Left forelimb (tissue), 1 donor: ENCODE measurements at places on chromosomes 11 and 22.

DNA sequence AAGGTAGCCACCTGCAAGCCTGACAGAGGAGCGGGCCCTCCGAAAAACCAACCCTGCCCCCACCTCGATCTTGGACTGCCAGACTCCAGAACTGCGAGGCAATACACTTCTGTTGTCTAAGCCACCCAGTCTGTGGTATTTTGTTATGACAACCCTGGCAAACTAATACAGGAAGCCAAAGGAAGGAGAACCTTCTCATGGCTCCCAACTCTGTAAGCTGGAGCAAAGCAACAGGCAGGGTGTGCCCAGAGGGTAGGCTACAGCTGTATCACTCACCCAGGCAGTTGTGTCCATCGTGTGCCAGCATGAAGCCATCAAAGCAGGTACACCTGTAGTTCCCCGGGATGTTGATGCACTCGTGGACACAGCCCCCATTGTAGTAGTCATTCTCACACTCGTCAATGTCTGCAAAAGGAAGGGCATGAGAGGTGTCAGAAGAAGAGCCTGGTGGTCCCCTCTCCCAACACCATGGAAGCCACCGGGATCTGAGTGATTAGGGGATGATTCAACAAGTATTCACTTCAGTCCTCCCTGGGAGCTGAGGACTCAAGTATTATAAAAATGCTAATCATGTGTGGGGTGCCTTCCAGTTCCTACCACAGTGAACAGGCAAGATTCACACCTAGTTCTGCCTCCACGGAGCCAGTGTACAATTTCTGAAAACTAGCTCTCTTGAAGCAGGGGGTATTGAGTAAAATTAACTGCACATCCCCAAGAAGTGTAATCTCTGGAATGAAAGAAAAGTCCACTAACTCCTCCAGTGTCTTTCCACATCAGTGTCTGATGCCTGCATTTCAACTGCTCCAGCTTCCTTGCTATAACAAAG lies 23.3 kb downstream of the SCUBE1 start:
- no peak for DNase-seq

DNA sequence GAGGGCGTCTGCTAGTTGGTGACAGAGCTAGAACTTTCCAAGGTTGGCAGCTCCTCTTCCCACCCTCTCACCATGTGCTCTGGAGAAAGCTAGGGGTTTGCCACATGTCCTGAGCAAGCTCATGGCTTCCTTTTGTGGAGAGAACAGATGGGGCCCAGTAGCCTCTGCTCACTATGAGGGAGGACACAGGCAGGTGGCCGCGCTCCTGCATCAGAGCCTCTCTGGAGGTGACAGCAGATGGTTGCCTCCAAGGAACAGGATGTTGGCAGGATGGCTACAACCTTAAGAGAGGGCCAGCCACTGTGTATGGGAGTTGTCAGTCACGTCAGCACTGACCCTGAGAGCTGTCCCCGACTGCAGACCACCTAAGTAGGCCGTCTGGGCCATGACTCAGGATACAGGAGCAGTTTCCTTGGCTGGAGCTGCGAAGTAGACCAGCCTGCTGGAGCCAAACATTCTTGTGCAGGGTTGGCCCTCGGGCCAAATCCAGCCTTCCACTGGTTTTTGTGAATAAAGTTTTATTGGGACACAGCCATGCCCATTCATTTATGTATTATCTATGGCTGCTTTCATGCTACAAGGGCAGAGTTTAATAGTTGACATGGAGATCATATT lies 28.0 kb downstream of the SGSM1 start:
- DNase-seq = no peak

DNA sequence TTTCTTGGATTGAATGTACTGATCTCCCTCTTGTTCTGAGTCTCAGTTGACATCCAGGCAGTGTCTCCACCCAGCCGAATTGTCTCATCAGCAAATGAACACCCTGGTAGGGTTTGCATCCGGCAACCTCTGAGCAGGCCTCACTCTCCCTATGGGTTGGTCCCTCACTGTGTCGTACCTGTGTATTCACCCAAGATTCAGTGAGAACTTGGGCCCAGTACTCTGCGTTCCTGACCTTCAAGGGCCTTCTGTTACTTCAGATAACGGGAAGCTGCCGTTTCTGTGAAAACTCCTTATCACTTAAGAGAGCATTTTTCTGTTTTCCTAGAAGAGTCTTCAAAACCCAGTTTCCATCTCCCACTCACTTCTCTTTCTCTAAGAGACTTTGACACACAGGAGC lies 915.6 kb downstream of the TBC1D22A start:
- no peak for DNase-seq

GRCh38 chr11:11141065-11141464 lies 212.0 kb downstream of the CSNK2A3 start:
- no peak for DNase-seq

DNA sequence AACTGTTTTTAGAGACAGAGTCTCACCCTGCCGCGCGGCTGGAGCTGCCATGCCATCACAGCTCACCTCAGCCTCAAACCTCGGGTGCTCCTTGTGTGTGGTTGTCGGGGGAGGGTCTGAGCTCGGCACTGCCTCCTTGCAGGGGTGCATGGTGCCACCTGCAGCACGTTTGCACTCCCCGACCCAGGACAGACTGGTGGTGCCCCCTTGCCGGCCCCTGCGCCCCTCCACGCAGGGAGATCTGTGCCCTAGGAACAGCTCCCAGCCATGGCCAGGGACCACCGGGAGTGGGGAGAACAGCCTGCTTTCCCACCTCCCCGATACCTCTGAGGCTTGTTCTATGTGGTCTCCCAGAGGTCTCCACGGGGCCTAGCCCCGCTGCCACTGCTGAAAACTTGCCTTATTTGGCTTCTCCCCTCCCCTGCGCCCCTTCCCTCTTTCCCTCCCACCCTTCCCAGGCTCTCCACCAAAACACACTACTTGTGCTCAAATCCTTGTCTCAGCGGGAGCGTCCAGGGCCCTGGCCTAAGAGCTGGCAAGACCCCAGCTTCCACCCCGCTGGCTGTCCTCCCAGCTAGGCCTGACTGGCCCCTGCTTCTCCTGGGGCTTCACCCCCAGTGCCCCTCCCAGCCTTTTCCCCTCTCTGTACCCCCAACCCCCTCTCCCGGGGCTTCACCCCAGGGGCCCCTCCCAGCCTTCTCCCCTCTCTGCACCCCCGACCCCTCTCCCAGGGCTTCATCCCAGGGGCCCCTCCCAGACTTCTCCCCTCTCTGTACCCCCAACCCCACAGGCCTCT lies 13.4 kb upstream of the TPCN2 start:
- no peak for DNase-seq

DNA sequence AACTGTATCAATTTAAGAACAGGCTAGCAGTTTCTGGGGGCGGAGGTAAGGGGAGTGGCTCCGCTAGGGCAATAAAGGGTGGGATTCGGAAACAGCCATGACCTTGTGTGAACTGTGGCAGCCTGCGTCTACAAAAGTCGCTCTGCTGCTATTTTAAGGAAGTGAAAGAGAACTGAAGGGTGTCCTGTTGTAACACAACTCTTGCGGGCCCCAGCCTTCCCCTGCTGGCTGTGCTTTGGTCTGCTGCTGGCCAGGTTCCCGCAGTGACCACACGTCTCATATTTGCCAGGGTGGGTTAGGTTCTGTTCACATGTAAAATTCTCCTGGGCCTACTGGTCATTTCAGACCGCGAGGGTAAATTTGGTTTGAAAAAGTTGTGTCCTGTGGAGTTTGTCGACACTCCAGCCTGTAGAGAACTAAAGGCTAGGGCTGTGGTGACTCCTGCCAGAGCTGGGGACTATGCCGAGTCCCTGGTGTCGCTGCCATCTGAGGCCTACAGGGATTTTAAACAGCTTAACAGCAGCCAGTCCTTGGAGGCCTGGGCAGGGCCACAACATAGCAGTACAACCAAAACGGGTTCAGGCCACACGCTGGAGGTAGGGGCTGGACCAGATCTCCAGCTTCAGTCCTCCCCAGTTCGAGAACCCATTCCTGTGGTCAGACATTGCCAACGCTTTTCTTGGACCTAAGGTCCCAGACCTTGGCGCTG lies 1.1 kb upstream of the PPFIBP2 start:
- DNase-seq = peak; percentile 73

GRCh38 chr11:130561441-130561881 lies 113.0 kb downstream of the ADAMTS15 start:
- no peak for DNase-seq

DNA sequence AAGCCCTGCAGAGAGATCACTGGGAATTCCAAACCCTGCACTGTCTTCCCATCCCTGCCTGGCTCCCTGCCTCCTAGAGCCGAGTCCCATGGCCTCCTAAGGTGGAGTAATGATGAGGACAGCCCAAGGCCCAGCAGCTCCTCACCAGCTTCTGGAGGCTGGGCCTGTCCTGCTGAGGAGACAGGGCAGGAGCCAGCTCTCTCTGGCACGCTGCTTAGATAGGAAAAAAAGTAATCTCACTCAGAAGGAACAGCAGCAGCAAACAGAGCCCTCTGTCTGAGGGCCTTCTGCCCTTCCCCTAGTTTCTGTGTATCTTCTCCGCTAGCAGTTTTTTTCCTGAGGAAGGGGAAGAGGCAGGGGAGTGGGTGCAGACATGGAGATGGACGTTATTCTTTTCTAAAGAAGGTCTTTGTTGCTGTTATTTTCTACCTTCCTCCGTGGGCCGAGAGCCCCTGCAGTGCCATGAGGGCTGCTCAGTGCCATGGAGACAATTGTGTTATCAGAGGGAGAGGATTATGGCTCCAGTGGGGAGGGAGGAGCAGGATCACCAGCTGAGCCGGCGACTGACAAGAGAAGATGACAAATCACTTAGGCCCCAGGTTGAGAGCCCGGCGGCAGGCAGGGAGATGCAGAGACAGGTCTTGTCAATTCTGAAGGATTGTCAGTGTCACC lies 315.3 kb downstream of the BUD13 start:
- no peak for DNase-seq

DNA sequence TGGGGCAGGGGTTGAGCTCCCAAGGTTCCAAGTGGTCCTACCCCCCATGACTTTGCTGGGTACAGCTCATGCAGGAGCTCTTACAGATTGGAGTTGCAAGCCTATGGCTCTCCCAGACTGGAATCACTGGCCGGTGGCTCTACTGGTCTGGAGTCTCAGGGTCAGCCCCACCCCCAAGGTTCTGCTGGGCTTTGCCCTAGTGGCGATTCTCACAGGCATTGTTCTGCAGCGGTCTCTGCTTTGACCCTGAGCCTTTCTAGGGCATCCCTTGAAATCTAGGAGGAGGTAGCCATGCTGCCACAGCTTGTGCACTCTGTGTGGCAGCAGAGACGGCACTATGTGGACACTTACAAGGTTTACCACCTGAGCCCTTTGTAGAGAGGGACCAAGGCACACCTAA lies 49.3 kb upstream of the HMGXB4 start:
- DNase-seq = no peak

GRCh38 chr11:108319541-108320145 lies 96.8 kb downstream of the ATM start:
- no peak for DNase-seq

- no peak for DNase-seq
Observed at GRCh38 chr11:77669848-77670511, 32.4 kb upstream of the CLNS1A start.

DNA sequence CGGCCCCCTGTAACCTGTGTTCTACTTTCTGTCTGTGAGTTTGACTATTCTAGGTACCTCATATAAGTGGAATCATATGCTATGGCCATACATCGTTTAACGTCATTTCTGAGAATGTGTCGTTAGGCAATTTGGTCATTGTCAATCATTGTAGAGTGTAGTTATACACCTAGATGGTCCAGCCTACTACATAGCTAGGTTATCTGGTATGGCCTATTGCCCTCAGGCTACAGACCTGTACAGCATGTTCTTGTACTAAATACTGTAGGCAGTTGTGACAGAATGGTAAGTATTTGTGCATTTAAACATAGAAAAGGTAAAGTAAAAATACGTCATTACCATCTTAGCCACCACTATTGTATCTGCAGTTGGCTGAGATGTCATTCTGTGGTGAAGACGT lies 35.2 kb downstream of the MYO7A start:
- DNase-seq = no peak

- DNase-seq = no peak
Observed at GRCh38 chr11:69252490-69252837, 41.5 kb upstream of the MYEOV start.

GRCh38 chr22:20777420-20778177 lies 3.7 kb downstream of the SERPIND1 start:
- DNase-seq = no peak

- DNase-seq = no peak
Observed at GRCh38 chr11:130192845-130193267, 33.3 kb downstream of the ST14 start.

GRCh38 chr11:57417056-57417455 lies 9.9 kb downstream of the SLC43A3 start:
- DNase-seq = no peak

DNA sequence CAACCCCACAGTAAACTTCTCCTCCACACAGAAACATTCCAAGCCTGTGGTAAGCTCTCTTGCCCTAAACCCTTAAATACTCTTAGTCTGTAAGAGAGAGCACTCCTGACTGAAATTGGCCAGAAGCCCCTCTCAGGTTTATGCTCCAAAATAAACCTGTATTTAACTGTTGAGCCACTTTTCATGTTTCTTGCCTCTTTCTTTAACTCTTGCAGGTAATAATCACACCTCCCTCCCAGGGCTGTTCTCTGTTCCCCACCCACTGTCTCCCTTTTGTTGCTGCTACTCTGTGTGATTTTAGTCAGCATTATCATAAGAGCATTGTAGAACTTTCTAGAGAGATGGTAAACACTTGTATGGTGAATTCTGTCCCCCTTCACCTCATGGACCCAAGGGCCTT lies 2.1 kb upstream of the IFT27 start:
- no peak for DNase-seq

GRCh38 chr11:87432022-87432421 lies 394.3 kb downstream of the TMEM135 start:
- DNase-seq = no peak

- DNase-seq = no peak
Observed at GRCh38 chr22:19287889-19288288, 3.6 kb downstream of the CLTCL1 start.

DNA sequence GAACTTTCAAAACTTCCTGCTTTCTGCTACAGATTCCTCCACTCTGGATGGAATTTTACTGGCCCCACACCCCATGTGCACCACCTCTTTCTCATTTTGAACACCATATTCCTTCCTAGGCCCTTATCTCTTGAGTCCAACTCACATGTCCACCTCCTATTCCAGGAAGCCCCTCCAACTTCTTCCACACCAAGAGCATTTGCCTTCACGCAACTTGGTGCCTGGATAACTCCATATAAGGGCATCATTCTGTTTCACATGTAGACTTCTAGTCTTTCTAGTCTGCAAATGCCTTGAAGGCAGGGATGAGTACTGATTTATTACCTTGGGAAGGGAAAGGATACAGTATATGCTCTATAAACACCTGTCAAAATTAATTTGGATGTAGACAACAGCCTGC lies 17.5 kb downstream of the GAB2 start:
- DNase-seq = no peak

GRCh38 chr11:2990617-2991451 lies 1.3 kb downstream of the NAP1L4 start:
- no peak for DNase-seq
